NCI-H226 (cell line): ENCODE measurements at places on chromosomes 13 and 19.

GRCh38 chr19:11247391-11247790 is 8.0 kb downstream of the ANGPTL8 start:
- no peak for DNase-seq

- no peak for DNase-seq
These were observed 621.9 kb upstream of the SPRY2 start for GRCh38 chr13:80962855-80963254.

DNA sequence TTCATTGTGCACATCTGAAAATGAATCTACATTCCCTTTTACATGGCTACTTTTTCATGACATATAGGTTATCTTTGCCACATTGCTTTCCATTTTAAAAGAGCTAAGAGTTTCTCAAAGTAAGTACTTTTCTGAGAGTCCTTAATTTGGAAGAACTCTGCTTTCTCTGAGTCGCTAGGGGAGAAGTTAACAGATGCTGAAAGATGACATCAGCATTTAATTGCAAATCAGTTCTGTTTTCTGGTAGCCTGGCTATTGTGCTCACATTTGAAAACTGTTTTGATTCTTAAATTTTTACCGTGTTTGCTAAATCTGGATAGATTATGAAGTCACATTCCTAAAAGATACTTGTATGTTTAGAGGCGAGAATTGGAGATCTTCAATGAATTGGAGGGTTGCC is 107.7 kb upstream of the C1QTNF9B start:
- DNase-seq = no peak

GRCh38 chr19:2027361-2027760 is 11.8 kb upstream of the BTBD2 start:
- no peak for DNase-seq

GRCh38 chr13:98651744-98652143 is 74.8 kb upstream of the STK24 start:
- DNase-seq = no peak

- no peak for DNase-seq
These were observed 57.9 kb downstream of the ELF1 start for GRCh38 chr13:40961214-40961613.

DNA sequence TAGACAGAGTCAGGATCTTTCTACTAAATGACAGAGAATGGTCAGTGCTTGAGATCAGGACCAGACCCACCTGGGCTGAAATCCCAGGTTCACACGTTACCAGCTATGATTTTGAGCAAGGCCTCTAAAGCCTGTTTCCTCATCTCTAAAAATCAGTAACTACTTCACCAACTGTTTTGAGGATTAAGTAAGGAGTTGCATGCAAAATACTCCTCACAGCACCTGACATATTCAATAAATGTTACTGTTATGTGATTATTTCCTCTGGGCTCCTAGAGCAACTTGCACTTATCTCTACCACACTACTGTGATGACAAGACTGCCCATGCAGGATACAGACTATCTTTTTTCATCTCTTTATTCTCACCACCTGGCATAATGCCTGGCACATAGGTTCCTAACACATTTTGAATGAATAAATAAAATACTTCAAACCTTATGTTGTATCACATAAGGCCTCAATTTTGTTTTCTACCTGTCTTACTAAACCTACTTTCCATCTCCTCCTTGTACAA is 1.8 kb downstream of the KATNAL1 start:
- DNase-seq = no peak

DNA sequence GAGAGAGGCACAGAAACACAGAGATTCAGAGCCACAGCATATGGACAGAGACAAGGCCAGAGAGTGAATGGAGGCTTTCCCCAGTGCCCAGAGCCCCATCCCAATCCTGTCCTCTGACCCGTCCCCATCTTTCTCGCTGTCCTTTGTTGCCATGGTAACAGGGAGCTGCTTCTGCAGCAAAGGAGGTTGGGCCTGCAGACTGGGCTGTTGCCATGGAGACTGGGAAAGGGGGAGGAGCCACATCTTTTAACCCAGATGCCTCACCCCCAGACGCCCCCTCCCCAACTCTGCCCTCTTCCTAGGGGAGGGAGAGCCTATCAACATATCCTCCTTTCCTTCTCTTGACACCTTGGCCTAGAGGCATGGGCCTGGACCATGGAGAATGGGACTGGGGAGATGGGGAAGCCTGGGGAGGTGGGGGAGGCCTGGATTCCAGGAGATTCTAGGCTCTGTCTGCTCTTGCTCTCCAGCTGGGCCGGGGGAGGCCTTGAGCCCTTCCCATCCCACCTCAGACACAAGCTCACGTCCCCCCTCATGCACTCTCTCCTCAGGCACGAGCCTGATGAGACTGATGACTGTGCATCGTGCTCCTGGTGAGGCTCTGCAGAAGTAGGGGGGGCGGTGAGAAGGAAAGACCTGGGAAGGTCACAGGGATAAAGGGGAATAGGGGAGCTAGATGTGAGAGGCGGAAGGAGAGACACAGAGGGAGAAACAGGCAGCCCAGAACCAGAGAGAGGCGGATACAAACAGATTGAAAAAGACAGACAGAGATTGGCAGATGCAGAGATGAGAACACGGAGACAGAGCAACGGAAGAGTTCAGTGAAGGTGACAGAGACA is 2.1 kb upstream of the ATP1A3 start:
- DNase-seq = peak; percentile 1

DNA sequence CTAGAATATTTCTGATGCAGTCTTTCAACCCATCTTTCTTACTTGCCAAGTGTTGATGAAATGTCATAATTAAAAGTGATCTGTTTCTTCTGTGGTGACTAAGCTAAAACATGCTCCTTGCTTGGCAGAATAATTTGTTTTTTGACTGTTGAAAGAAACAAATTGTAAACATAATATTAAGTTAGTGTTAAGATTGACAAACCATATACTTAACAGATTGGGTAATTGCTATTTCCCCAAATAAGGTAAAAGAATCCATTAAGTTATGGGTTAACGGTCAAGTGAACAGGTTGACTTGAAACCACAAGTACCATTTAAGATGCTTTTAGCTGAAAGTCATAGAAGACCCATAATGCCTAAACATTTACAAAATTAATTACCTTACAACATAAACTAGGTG is 62.9 kb downstream of the TEX26 start:
- DNase-seq = no peak

DNA sequence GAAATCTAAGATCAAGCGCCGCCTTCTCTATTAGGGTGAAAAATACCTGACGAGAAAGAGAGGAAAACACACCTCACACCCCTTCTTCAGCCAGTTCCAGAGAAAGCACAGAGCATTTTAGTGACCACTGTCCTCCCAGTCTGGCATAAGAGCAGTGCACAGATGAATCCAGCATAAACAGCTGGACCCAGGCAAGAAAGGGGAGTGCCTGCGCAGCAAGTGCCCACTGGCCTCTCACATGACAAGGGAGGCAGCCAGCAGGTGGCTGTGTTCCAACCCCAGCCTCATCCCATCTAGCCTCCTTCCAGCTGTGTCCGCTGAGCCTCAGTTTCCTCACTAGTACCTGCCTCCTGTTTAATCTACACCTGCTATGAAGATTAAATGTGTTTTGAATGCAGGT is 8.0 kb downstream of the MED26 start:
- DNase-seq = no peak

DNA sequence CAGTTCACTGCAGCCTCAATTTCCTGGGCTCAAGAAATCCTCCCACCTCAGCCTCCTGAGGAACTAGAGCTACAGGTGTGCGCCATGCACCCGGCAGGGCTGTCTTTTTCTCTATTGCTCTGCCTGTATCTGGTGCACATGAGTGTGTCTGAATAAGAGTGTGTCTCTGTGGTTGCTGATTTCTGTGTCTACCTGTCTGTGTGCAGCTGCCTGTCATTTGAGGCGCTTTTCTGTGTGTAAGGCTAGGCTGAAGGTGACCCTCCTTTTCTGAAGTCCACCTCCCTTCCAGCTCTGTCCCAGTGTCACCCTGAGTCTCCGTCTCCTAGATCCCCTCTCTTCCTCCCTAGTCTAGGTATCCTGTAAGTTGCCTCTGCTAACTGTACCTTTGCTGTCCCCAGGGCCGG is 1.5 kb upstream of the PRR12 start:
- DNase-seq = no peak

GRCh38 chr13:102325321-102325720 is 76.5 kb downstream of the FGF14 start:
- DNase-seq = no peak

DNA sequence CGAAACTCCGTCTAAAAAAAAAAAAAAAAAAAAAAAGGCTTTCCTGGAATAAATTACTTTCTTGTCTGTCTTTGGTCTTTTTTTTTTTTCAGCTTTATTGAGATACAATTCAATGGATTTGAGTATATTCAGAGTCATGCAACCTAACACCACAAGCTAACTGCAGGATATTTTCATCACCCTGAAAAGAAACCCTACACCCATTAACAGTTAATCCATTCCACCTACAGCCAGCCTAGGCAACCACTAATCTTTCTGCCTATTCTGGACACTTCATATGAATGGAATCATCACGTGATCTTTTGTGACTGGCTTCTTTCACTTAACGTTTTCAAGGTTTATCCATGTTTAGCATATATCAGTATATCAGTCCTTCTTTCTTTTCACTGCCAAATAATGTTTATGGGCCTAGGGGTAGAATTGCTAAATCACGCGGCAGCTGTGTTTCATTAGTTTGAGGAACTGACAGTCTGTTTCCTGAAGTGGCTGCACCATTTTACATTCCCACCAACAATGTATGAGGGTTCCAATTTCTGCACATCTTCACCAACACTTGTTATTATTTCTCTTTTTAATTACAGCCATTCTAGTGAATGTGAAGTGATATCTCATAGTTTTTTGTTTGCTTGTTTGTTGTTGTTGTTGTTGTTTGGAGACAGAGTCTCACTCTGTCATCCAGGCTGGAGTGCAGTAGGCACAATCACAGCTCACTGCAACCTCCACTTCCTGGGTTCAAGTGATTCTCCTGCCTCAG is 19.9 kb downstream of the LRFN3 start:
- DNase-seq = no peak

DNA sequence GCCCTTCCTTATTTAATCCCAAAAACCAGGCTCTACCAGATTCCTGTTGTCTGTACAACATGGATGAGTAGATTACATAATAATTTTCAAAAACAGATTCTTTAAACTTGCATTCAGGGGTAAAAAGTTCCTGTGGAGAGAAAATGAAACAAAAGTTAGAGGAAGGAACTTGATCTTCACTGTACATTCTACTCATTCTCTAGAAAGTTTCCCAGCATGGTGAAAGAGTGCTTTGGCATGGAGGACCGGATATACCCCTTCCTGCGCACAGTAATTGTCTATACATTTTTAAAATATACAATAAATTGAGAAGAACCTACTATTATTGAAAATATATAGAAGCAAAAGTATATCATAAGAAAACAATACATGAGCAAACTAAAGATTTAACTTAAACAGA is 274.2 kb downstream of the ITGBL1 start:
- no peak for DNase-seq

GRCh38 chr19:13032837-13033236 is 37.6 kb downstream of the NFIX start:
- no peak for DNase-seq

DNA sequence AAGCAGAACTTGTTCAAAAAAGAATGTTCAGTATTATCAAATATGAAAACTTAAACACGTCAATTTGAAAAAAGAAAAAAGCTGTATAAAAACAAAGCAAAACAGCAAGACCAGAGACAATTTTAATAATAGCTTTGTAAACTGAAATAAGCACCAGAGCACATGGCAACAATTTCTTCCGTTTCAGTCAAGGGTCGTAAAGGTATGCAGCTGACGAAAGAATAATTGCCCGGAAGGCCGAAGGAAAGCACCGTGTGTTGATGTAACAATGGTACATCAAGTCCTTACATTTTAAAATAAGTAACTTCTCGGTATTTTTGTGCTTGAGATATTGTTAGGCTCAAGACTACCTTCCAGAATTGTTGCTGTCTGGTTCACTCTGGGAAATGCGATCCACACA is 1.7 kb downstream of the PROSER1 start:
- DNase-seq = no peak

- peak; percentile 38 for DNase-seq
These were observed 189.3 kb upstream of the SPRY2 start for GRCh38 chr13:80530191-80530590.

DNA sequence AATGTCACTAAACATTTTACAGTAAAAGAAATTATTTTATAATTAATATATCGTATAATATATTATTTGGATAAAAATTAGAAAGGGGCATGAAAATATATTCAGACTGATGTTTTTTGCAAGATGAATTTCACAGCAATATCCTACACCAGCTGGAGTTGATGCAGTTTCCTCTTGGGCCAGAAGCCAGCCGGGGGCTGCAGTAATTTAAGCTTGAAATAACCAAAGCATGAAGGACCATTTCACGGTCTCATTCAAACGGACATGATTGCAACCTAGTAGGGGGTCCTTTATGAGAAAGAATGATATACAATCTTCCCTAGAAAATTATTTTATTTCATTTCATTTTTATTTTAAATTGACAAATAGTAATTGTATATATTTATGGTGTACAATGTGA is 797.2 kb upstream of the PCDH9 start:
- DNase-seq = no peak

DNA sequence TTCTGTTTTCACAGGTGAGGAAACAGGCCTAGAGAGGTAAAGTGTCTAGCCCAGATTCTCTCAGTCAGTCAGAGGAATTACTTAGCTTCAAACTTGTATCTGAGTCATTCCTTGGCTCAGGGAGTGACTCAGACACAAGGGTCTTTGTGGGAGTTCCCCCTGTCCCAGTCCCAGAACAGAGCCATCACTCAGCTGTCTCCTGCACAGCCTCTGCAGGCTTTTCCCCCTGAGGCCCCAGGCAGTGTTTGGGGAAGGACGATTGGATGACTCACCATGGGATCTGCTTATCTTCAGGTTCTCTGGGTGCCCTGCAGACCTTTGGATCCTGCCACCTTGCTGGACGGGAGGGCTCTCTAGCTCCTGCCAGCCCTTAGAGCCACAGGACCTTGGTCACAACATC is 13.2 kb downstream of the ZNF793 start:
- DNase-seq = peak; percentile 16

- peak; percentile 87 for DNase-seq
These were observed 79.8 kb upstream of the FLT1 start for GRCh38 chr13:28574617-28575142.

DNA sequence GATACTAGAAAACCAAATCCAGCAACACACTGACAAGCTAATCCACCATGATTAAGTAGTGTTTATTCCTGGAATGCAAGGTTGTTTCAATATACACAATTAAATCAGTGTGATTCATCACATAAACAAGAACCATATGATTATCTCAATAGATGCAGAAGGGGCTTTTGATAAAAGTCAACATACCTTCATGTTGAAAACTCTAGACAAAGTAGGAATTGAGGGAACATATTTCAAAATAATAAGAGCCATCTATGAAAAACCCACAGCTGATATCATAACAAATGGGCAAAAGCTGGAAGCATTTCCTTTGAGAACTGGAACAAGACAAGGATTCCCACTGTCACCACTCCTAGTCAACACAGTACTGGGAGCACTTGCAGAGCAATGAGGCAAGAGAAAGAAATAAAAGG is 213.6 kb upstream of the CSNK1A1L start:
- DNase-seq = no peak

DNA sequence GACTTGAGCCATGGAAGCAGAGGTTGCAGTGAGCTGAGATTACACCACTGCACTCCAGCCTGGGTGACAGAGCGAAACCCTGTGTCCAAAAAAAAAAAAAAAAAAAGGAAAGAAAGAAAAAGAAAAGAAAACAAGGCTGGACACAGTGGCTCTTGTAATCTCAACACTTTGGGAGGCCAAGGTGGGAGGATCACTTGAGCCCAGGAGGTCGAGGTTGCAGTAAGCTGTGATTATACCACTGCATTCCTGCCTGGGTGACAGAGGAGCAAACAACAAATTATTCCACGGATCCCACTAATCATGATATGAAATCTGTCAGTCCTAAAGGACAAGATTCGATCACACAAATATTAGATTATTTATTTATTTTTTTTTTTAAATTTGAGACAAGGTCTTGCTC is 3.1 kb upstream of the MYDGF start:
- no peak for DNase-seq
